NCI-H1930 (cell line): ENCODE measurements at places on chromosomes 5 and 9.

- DNase-seq: peak; percentile 44
Observed at GRCh38 chr5:44774279-44774880, 34.4 kb upstream of the MRPS30 start.

GRCh38 chr9:85688361-85688760 is 53.4 kb downstream of the AGTPBP1 start:
- DNase-seq: no peak

DNA sequence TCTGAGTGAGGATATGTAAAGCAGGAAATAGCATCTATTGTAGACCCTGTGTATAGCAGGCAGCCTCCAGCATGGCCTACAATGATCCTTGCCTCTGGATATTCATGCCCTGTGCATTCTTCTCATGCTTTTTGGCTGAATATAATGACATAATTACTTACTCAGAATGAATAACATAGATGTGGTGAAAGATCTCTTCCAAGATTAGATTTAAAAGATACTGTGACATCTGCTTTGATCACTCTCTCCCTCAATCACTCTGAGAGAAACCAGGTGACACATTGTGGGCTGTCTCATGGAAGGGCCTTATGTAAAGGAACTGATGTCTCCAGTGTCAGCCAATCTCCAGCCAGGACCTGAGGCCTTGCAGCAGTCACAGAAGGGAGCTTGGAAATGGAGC is 376.7 kb downstream of the DNAH5 start:
- DNase-seq: no peak

- peak; percentile 9 for DNase-seq
Observed at GRCh38 chr9:125558453-125559092, 148.4 kb downstream of the MAPKAP1 start.

- no peak for DNase-seq
Observed at GRCh38 chr5:111933086-111933485, 176.1 kb upstream of the NREP start.

DNA sequence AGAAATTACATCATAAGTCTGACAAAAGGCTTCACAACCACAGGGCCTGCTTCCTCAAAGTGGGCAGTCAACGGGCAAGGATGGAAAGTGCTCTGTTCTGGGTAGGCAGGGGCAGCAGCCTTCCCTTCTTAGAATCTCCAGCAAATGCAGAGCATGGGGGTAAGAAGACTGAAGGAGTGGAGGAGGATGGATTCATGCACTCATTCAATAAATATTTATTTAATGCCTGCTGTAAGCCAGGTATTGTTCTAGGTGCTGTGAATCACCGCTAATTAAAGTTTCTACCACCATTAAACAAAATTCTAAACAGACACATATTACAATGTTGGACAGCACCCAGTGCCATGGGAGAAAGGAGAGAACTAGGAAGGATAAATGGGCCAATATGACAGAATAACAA is 195.6 kb downstream of the ELAVL2 start:
- DNase-seq: no peak

DNA sequence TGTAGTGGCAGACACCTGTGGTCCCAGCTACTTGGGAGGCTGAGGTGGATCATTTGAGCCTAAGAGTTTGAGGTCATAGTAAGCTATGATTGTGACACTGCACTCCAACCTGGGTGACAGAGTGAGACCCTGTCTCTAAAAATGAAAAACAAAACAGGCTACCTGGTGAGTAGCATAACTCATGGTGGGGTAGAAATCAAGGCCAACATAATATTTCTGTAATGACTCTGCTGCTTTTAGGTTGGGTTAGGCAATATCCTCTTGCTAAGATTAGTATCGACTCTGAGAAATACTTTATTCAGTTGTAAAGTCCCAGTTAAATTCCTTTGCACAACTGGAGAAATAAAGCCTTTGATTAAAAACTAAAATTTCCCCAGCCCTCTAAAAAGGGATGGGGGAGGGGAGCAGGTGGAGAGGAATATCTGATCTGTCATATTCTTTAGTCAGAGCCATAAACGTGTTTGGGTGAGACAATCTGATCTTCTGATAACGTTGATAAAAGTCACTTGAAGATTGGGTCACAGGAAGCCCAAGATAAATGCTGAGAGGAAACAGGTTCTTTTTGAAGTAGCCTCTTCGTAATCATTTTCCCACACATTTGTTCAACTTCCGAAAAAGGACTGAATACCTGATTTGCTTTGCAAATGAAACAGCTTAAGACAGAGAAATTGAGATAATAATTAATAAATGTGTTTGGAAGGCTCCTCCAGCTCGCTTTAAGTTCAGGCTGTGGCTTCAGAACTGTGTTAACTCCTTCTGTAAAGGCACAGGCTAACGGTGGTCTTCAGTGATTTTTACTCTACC is 14.9 kb downstream of the IL4 start:
- no peak for DNase-seq

DNA sequence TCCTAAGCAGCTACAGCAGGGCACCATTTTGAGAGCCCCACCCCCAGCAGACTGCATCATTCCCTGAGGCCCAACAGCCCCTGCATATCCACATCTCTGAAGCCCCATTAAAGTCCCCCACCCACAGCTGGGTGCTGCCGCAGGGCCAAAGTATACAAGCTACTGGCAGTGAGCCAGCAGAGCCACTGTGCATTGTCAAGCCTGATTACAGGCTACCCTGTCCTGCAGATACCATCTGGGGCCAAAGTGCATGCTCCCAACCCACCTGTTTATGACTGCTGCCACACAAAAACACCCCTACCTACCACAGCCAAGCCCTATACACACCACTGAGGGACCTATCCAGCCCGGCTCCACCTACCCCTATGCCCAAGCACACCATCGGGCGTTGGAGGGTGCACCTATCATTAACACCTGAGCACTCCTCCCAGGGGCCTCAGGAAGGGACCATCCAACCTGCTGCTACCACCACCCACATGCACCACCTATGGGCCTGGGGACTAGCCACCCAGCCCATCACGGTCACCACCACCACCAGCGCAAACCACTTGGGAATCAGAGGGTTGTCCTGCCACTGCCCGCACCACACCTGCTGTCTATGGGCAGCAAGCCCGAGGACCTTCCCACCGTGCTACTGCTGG is 105.0 kb downstream of the PLPP1 start:
- no peak for DNase-seq

GRCh38 chr9:131754846-131755245 is 15.0 kb upstream of the RAPGEF1 start:
- DNase-seq: no peak

DNA sequence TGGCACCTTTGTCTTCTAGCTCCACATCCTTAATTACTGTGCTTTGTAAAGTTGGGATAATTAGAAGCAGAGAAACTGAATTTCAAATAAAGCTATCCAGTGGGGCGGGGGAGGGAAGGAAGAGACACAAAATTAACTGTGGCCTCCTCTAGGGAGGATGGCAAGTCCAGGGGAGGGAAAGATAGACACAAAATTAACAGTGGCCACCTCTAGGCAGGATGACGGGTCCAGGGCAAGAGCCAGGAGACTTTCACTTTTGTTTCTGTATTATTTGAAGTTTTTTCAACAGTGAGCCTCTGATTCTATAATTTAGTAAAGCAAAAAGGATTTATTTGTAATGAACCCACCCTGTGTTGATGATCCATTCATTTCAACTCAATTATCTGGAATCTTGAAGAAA is 335.9 kb downstream of the MSX2 start:
- DNase-seq: no peak

GRCh38 chr5:14976486-14976885 is 104.9 kb upstream of the ANKH start:
- DNase-seq: no peak

DNA sequence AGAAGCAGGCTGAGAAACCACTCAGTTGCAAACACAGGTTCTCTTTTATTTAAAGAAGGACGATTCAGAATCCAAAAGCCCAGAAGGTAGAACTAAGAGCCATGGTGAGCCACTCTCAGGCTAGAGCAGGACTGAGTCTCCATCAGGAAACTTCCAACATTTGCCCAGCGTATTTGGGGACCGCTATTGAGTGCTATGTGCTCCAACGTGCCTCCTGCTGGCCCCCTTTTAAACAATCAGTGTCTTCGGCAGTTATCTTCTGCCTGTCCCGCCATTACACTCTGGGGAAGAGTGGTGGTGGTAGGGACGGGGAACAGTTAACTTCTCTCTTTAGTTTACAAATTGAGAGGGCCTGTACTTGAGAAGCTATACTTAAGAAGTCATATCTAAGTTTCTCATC is 78.1 kb downstream of the DENND1A start:
- no peak for DNase-seq

- no peak for DNase-seq
Observed at GRCh38 chr5:83133797-83134196, 56.5 kb downstream of the XRCC4 start.

DNA sequence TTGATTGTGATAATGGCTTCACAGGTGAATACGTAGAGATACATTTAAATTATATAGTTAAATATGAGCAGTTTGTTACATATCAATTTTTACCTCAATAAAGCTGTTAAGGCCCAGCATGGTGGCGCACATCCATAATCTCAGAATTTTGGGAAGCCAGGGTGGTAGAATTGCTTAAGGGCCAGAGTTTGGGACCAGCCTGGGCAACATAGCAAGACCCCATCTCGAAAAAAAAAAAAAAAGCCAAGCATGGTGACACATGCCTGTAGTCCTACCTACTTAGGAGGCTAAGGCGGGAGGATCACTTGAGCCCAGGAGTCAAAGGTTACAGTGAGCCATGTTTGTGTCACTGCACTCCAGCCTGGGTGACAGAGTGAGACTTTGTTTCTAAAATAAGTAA is 138.7 kb upstream of the TMEM161B start:
- DNase-seq: no peak

GRCh38 chr5:11443831-11444230 is 460.4 kb downstream of the CTNND2 start:
- DNase-seq: no peak

- no peak for DNase-seq
Observed at GRCh38 chr9:27125030-27125429, 16.0 kb downstream of the TEK start.

DNA sequence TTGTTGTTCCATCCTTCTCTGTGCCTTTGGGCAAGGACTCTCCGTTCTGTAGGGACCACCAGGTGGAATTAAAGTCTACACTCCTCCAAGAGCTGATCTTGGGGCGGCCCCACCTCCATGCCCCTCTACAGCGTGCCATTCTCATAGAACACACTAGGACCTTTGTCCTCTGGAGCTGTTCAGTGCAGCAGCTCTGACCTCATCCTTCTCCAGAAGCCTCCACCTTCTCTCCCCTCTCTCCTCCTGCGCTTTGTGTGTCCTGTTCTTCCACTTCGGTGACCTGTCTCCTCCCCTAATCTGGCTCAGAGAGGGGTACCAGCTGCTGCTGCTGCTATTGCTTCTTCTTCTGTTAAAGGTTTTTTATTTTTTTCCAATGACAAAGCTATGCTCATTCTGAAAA is 1.8 kb upstream of the MACROH2A1 start:
- DNase-seq: no peak

DNA sequence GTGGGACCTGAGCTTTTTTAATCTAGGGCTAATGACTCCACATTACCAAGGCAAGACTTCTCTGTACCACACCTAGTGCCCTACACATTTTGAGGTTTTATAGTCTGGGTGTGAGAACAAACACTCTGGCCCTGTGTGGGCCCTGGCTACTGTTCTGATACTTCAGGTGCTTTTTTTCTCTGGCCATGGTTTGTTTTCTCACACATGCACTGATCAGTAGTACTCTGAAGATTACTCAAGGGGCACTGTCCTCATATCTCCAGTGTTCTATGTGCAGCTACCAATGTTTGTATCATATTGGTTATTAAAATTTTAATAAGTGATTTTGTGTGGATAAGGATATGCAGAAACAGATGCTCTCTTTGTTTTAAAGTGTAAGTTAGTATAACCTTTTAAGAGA is 5.9 kb upstream of the C9orf40 start:
- no peak for DNase-seq

- DNase-seq: no peak
Observed at GRCh38 chr5:172417983-172418630, 36.2 kb downstream of the SH3PXD2B start.

DNA sequence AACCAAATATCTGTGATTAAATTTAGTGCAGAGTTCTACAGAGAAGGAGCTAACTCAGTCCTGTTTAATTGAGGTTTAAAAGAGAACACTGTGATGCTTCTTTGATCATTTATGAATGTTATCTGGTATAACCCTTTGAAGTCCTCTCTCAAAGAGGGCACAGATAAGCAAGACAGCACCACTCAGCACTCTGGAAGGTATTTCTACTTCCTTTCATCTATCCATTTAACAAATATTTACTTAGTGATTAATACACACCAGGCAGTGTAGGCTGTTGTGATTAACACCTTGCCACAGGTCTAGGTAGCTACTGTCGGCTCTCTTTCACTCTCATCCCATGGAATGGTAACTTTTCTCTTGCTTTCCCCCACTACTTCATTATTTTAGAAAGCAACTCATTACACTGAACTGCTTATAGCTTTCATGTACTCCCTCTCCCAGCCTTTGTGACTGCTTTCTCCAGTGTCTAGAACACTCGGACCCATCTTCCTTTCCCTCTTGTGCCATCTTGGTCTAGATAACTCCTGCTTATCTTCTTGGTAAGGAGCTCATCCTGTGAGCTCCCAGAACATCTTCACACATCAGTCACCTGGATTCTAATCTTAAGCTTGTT is 54.7 kb downstream of the GLDC start:
- DNase-seq: no peak

DNA sequence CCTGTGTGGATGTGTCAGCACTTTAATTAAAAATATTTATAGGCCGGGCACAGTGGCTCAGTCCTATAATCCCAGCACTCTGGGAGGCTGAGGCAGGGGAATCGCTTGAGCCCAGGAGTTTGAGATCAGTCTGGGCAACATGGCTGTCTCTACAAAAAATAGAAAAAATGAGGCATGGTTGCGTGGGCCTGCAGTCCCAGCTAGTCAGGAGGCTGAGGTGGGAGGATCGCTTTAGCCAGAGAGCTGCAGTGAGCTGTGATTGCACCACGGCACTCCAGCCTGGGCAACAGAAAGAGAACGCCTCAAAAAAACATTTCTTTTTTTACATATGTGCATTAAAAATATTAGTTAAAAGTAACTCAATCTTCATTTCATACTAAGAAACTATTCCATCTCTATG is 6.2 kb downstream of the TBC1D9B start:
- no peak for DNase-seq

DNA sequence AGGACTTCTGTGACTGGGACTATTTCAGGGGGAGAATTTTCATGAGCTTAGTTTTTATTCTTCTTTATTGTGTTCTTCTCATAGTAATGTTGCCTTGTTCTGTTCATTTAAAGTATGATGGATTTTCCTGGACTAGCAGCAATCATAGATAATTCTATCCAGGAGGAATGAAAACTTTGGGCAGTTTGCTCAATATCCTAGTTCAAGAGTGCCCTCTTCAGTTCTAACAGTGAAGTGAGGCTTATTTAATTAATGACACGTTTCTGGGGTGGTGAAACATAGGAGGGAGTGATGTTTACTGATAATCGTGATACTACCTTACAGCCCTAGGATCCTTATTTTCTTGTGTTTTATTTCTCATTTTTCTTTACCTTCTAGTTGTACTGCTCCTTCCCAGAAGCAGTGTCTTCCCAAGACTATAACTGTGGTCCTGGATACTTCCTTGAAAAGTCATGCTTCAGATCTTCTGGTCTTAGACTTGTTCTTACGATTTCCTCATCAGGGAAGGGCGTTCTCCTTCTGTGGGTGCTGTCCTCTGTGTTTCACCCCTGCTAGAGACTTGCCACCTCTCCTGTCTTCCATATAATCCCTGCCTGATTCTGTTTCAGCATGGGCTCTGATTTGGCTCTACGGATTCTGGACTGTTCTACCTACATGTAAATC is 57.4 kb downstream of the CFAP95 start:
- DNase-seq: no peak
